ENCODE measurements at places on chromosomes 3 and 15.

GRCh38 chr3:122716667-122717066, 36.0 kb downstream of the PARP14 start:
- DNase-seq: no peak

GRCh38 chr3:58419780-58420507, 13.7 kb downstream of the PDHB start:
- no peak for DNase-seq

- no peak for DNase-seq
These were observed 5.8 kb upstream of the DIS3L start for GRCh38 chr15:66287461-66288057.

- DNase-seq: no peak
These were observed 37.3 kb downstream of the SUMF1 start for GRCh38 chr3:4429648-4430350.
